ENCODE measurements at places on chromosomes 12 and 14. TPM values are rescaled to one million over a fixed set of nuclear protein-coding genes. Genes with fewer than 3 reads are reported as not detected.

- H3K36me3 ChIP-seq, result no peaks in the 10 kb centered on the region
- H3K4me3 ChIP-seq, result no peak overlapping the region
- no peak overlapping the region for H3K27ac ChIP-seq
- no peaks in the 10 kb centered on the region for H3K4me1 ChIP-seq
- no peak for DNase-seq
These were observed 34.5 kb downstream of the USP44 start for GRCh38 chr12:95516757-95517156.

Gene CMA1
- total RNA-seq, result not detected

- no peaks in the 10 kb centered on the region for H3K27me3 ChIP-seq
- H3K4me1 ChIP-seq, result no peaks in the 10 kb centered on the region
- no peak overlapping the region for H3K4me3 ChIP-seq
- no peak for DNase-seq
These were observed 82.9 kb upstream of the RIN3 start for GRCh38 chr14:92430686-92431085.

DNA sequence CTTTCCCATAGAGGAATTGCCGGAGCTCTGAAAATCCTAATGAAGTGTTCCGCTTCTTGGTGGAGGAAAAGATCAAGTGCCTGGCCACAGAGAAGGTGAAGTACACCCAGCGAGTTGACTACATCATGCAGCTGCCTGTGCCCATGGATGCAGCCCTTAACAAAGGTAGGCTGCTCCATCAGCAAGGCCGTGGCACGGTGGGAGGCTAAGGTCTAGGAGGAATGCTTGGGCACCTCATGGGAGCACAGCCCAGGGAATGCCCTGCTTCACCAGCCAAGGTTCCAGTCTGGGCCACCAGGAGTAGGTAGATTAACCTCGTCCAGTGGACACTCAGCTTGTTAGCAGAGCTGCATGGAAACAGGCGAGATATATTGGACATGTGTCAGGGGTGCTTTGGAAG lies 6.4 kb upstream of the TPI1 start:
- H3K4me3 ChIP-seq, result no peak overlapping the region
- DNase-seq, result no peak
- no peaks in the 10 kb centered on the region for H3K4me1 ChIP-seq
- H3K27ac ChIP-seq, result no peak overlapping the region

DNA sequence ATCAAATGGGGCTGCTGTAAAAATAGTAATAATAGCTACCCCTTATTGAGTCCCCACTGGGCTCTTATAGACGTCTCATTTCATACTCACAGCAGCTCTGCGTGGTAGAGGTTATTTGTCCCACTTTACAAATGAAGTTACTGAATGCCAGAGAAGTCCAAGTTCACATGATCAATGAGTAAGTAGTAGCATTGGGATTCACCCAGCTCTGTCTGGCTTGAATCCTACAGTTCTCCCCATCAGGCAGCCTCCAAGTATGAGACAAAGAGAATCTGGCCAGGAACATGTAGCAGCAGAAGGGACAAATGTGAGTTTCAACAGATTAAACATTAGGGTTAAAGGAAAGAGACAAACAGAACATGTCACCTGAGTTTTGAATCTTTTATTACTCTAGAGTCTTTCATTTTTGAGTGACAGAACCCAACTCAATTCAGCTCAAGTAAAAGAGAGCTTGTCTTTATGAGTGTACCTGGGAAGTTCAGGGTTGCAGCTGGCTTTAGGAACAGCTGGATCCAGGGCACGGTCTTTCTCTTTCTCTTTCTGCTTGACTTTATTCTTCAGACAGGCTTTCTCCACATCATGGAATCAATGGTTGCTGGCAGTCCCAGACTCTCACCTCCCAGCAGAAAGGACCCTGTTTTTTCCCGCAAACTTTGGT lies 64.1 kb upstream of the JDP2 start:
- H3K27ac ChIP-seq, result no peak overlapping the region
- H3K4me3 ChIP-seq, result no peak overlapping the region
- DNase-seq, result no peak
- peaks cover 15% of the 10 kb centered on the region for H3K4me1 ChIP-seq
- H3K27me3 ChIP-seq, result no peaks in the 10 kb centered on the region

DNA sequence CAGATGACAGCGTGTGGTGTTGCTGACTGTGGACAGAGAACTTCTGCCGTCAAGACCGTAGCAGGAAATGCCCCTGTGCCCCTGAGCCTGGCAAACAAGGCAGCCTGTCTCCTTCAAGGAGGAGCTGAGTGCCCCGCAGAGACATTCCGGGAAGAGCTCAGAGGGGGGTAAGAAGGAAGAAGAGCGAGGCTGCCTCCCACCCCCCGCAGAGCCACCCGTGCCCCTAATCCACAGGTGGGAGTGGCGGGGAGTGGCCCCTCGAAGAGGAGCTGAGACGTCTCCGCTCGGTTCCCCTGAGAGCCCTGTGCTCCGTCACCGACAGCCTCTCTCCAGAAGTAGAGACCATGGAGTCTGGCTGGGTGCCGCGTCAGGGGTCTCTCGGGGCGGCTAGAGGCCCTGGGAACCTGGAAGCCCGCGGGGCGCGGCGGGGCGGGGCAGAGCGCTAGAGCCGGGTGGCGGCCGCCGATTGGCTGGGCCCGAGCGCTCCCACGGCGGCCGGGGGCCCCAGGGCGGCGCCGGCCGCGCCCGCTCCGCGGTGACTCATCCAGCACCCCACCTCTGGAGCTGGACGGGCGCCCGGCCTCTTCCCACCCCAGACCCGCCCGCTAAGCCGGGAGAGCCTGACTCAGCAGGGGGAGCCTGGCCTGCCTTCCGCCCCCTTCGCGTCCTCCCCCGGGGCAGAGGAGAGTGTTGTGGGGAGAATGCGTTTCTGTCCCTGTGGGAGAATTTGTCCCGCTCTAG lies 25.2 kb upstream of the KRT78 start:
- H3K36me3 ChIP-seq, result no peaks in the 10 kb centered on the region
- peak overlapping the region; percentile 29 for H3K4me3 ChIP-seq
- no peaks in the 10 kb centered on the region for H3K27me3 ChIP-seq
- H3K4me1 ChIP-seq, result peaks cover 6% of the 10 kb centered on the region
- DNase-seq, result peak; percentile 84

Gene TMCC3
- total RNA-seq, result 4.3 TPM

Gene INHBC
- not detected for total RNA-seq

Gene EML5
- total RNA-seq, result 0.38 TPM

Gene TULP3
- 4.1 TPM for total RNA-seq

GRCh38 chr12:92134638-92135274 lies 10.9 kb downstream of the BTG1 start:
- H3K4me3 ChIP-seq, result no peak overlapping the region
- no peaks in the 10 kb centered on the region for H3K36me3 ChIP-seq
- peaks cover 86% of the 10 kb centered on the region for H3K4me1 ChIP-seq
- H3K27ac ChIP-seq, result peak overlapping the region; percentile 99

Gene SYT1
- 0.15 TPM for total RNA-seq

Gene PTCSC3
- total RNA-seq, result not detected

Gene PPM1H
- 5.5 TPM for total RNA-seq

DNA sequence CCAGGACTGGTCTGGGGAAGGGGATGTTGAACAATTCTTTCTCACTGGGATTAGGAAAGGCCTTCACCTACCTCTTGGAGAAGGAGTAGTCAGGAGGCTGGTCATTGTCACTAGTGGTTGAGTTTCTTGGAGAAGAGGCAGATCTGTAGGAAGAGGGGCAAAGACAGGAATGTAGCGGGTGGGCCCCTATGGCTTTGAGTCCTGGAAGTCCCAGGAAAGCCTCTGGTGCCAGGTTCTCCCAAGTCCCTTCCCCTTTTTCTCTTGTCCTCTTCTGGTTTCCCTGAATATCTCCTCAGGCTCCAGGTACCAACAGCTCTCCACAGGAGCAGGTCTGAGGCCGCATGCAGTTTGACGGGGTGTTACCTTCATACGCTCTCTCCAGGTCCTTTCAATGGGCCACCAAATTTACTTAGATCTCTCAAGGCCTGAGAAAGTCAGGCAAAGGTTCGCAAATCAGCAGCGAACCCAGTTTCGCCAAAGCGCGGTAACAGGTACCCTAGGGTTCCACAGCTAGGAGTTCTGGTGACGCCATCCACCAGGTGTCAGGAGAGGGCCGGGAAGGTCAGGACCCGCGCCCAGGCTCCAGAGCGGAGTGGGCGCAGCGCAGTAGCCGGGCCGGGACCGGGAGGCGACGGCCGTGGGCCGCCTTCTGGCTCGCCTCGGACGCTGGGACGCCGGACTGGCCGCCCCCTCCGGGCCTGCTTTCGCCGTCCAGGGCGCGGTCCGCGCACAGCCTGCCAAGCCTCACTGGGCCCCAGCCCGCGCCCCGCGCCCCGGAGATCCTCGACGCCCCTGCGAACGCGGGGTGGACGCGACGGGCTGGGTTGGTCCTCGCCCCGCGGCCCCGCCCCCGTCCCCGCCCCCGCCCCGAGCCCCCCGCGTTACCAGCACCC lies 795 bp downstream of the SMAGP start:
- H3K27ac ChIP-seq, result peak overlapping the region; percentile 73
- peak overlapping the region; percentile 45 for H3K4me3 ChIP-seq
- DNase-seq, result peak; percentile 38

GRCh38 chr12:16155938-16156337 lies 121.5 kb downstream of the SLC15A5 start:
- no peak overlapping the region for H3K27ac ChIP-seq
- no peak overlapping the region for H3K4me3 ChIP-seq
- H3K4me1 ChIP-seq, result no peaks in the 10 kb centered on the region

GRCh38 chr14:90416720-90417119 lies 19.9 kb downstream of the CALM1 start:
- H3K27me3 ChIP-seq, result no peaks in the 10 kb centered on the region
- peaks cover 9% of the 10 kb centered on the region for H3K4me1 ChIP-seq
- H3K36me3 ChIP-seq, result no peaks in the 10 kb centered on the region
- DNase-seq, result no peak

Gene SRRM4
- total RNA-seq, result 0.30 TPM

GRCh38 chr14:53399057-53399456 lies 245.9 kb upstream of the DDHD1 start:
- H3K4me1 ChIP-seq, result no peaks in the 10 kb centered on the region
- H3K36me3 ChIP-seq, result no peaks in the 10 kb centered on the region
- no peaks in the 10 kb centered on the region for H3K27me3 ChIP-seq
- H3K27ac ChIP-seq, result no peak overlapping the region
- no peak for DNase-seq
- H3K4me3 ChIP-seq, result no peak overlapping the region
